ENCODE measurements at places on chromosomes 1 and 21. TPM values are rescaled to one million over a fixed set of nuclear protein-coding genes. Genes with fewer than 3 reads are reported as not detected.

Gene FMO3
- not detected for total RNA-seq

Gene LENEP
- total RNA-seq: not detected

Gene LRRC38
- not detected for total RNA-seq

Gene ESPN
- 9.7 TPM for total RNA-seq

Gene KRTAP12-2
- total RNA-seq: not detected

Gene LCE3A
- total RNA-seq: not detected

Gene TMEM183A
- 67.1 TPM for total RNA-seq

Gene ATAD3C
- total RNA-seq: 0.28 TPM

DNA sequence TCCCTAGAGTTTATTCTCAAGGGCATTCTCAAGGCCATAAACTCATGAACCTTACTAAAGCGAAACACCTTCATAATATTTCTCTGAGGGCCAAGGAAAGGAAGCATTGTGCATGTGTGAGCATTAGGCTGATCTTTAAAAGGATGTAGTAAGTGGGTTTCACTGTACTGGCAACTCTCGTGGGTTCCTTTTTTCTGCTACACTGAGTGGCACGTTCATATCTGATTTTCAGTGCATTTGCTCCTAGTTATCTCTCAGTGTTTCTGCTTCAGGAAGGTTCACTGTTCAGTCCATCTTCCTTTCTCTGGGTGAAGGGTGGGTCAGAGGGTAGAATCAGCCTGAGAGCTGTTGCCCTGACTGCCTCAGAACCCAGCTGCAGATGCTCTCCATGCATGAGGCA lies 192.8 kb upstream of the ADGRL2 start:
- no peak overlapping the region for H3K27ac ChIP-seq
- H3K4me1 ChIP-seq: peaks cover 14% of the 10 kb centered on the region
- no peak overlapping the region for H3K4me3 ChIP-seq
- DNase-seq: no peak
- H3K36me3 ChIP-seq: no peaks in the 10 kb centered on the region
- H3K27me3 ChIP-seq: peaks cover 6% of the 10 kb centered on the region

DNA sequence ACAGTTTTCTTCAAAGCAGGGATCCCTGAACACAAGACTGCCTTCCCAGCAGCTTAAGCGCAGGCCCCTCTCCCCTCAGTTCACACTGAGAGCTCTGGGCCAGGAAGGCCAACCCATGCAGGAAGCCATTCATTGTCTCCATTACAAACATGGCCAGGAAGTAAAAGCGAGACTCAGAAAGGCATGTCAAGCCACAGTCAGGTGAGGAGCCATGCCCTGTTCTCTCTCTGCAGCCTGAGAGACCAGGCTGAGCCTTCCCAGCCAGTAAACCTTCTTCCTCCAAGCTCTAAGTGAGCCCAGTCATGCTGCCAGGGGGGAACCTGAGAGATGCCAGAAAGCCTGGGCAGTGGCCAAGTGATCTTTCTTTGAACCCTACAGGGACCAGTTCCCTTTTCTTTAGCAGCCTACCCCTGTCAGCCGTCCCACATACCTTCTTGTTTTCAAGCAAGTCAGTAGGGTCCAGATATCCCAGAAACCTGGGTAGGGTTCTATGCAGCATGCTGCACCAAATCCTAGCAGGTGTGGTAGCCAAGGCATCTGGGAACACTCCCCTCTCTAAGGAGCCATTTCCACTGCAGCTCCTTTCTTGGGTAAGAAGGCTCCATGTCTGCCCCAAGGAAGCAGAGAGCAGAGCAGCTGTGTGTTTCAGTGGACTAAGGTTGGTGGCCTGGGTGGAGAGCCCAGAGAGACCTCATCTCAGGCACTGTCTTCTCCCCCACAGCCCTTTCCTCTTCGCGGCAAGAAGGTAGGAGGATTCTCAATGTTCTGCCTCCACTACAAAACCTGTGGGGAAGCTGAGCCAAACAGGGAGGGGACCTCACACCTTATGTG lies 977 bp downstream of the TRAF3IP3 start:
- H3K27me3 ChIP-seq: no peaks in the 10 kb centered on the region
- DNase-seq: no peak
- no peaks in the 10 kb centered on the region for H3K36me3 ChIP-seq
- no peak overlapping the region for H3K4me3 ChIP-seq

GRCh38 chr21:28220680-28221079 lies 772.0 kb downstream of the LTN1 start:
- no peak overlapping the region for H3K27ac ChIP-seq
- no peaks in the 10 kb centered on the region for H3K27me3 ChIP-seq
- no peaks in the 10 kb centered on the region for H3K36me3 ChIP-seq

GRCh38 chr1:48906729-48907128 lies 130.0 kb upstream of the BEND5 start:
- H3K4me3 ChIP-seq: no peak overlapping the region
- no peaks in the 10 kb centered on the region for H3K4me1 ChIP-seq
- no peaks in the 10 kb centered on the region for H3K27me3 ChIP-seq
- DNase-seq: no peak

- H3K4me1 ChIP-seq: peaks cover 72% of the 10 kb centered on the region
- no peak for DNase-seq
- H3K4me3 ChIP-seq: no peak overlapping the region
- H3K27ac ChIP-seq: no peak overlapping the region
- no peaks in the 10 kb centered on the region for H3K27me3 ChIP-seq
Measured at GRCh38 chr1:208108213-208108608, 136.0 kb downstream of the PLXNA2 start.

DNA sequence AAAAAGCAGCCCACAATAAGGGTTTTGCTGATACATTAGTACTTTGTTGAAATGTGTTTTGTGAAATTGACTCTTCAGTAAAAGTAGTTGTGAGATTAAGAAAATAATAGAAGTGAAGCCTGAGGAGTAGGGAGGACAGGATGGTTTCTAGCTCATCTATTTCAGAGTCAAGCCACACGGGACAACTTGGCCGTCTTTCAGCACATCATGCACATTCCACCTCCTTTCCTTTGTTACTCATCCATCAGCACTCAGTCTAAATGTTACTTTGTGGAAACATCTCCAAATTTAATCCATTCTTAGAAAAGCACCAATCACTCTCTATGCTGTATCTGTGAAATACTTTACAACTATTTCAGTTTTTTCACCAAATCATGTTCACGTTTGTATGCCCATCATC lies 223.3 kb downstream of the FGGY start:
- H3K27me3 ChIP-seq: no peaks in the 10 kb centered on the region
- no peaks in the 10 kb centered on the region for H3K4me1 ChIP-seq
- DNase-seq: no peak
- no peaks in the 10 kb centered on the region for H3K36me3 ChIP-seq

GRCh38 chr1:94650301-94650700 lies 108.7 kb upstream of the F3 start:
- H3K4me3 ChIP-seq: no peak overlapping the region
- no peak for DNase-seq
- no peaks in the 10 kb centered on the region for H3K27me3 ChIP-seq
- no peaks in the 10 kb centered on the region for H3K36me3 ChIP-seq

DNA sequence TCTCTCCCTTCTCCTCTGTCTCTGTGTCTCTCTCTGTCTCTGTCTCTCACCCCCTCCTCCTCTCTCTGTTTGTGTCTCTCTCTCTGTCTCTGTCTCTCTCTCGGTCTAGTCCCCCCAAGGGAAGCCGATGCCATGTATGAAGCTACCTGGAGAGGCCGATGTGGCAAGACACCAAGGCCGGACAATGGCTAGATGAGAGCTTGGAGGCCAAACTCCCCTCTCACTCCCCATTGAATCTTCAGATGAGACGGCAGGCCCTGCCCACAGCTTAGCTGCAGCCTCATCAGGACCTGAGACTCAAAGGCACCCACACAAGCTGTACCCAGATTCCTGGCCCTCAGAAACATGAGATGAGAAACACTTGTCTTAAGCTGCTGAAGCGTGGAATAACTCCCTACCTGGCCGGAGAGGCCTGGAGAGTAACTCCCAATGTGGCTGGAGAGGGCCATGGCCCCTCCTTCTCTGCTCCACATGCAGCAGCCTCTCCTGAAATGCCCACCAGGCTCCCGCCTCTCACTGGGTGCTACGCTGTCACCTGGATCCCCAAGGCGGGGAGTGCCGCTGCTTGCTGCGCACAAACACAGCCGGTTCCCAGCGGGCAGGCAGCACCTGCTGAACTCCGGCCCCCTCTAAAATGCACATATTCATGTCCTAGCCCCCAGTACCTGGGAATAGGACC lies 7.8 kb upstream of the ACTRT2 start:
- DNase-seq: no peak
- H3K27me3 ChIP-seq: no peaks in the 10 kb centered on the region
- H3K27ac ChIP-seq: no peak overlapping the region
- H3K4me1 ChIP-seq: no peaks in the 10 kb centered on the region
- H3K36me3 ChIP-seq: no peaks in the 10 kb centered on the region
- H3K4me3 ChIP-seq: no peak overlapping the region

GRCh38 chr21:14829685-14830084 lies 235.1 kb downstream of the NRIP1 start:
- no peak overlapping the region for H3K4me3 ChIP-seq
- no peak overlapping the region for H3K27ac ChIP-seq
- no peaks in the 10 kb centered on the region for H3K4me1 ChIP-seq
- no peak for DNase-seq
- no peaks in the 10 kb centered on the region for H3K36me3 ChIP-seq
- H3K27me3 ChIP-seq: no peaks in the 10 kb centered on the region

- no peak overlapping the region for H3K27ac ChIP-seq
- H3K4me3 ChIP-seq: no peak overlapping the region
- no peaks in the 10 kb centered on the region for H3K36me3 ChIP-seq
Measured at GRCh38 chr1:235720544-235720943, 71.0 kb upstream of the GNG4 start.

DNA sequence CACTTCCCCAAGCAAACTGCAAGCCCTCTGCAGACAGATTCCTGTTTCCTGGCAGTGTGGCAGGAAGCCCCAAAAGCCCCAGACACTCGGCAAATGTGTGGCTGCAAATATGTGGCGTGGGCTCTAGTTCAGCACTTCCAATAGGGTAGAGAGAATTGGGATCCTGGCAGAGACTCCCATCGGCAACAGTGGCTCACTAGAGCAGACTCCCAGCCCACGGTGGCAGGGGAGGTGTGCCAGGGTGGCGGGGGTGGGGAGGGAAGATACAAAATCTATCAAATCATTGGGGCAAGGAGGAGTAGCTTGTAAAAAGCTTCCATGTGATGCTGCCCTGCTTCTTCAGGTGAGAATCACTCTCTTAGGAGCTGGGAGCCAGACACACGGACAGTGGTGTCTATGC lies 25.9 kb downstream of the COL16A1 start:
- no peak overlapping the region for H3K4me3 ChIP-seq
- H3K27me3 ChIP-seq: no peaks in the 10 kb centered on the region
- H3K27ac ChIP-seq: no peak overlapping the region
- DNase-seq: no peak
- H3K4me1 ChIP-seq: peaks cover 35% of the 10 kb centered on the region

- DNase-seq: no peak
- no peak overlapping the region for H3K4me3 ChIP-seq
- no peaks in the 10 kb centered on the region for H3K27me3 ChIP-seq
- no peak overlapping the region for H3K27ac ChIP-seq
- H3K4me1 ChIP-seq: peaks cover 4% of the 10 kb centered on the region
Measured at GRCh38 chr1:31653717-31654473, 9.2 kb upstream of the PEF1 start.

- no peak overlapping the region for H3K4me3 ChIP-seq
- H3K27ac ChIP-seq: no peak overlapping the region
- no peak for DNase-seq
- H3K4me1 ChIP-seq: no peaks in the 10 kb centered on the region
Measured at GRCh38 chr1:4076346-4076745, 176.3 kb upstream of the C1orf174 start.

DNA sequence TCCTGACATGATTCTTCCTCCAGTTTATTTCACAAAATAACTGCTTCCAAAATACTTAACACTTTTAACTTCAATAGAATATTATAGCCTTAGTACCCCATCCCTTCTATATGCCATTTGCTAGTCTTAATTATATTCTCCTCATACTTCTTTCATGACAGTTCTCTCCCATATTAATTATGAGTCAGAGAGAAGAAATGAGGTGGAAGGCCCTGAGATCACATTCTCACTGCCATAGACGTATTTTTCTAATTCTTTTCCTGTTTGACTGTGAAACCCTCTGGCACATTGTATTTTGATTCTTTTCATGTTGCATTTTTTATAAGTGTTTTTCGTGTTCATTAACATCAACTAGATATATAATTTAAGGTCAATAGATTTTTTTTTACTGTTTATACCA lies 88.4 kb downstream of the GTF2B start:
- no peaks in the 10 kb centered on the region for H3K27me3 ChIP-seq
- no peak for DNase-seq
- H3K4me1 ChIP-seq: no peaks in the 10 kb centered on the region

- no peaks in the 10 kb centered on the region for H3K27me3 ChIP-seq
- H3K4me1 ChIP-seq: no peaks in the 10 kb centered on the region
- peak; percentile 89 for DNase-seq
- H3K4me3 ChIP-seq: no peak overlapping the region
Measured at GRCh38 chr1:172588296-172589291, 55.6 kb downstream of the SUCO start.

DNA sequence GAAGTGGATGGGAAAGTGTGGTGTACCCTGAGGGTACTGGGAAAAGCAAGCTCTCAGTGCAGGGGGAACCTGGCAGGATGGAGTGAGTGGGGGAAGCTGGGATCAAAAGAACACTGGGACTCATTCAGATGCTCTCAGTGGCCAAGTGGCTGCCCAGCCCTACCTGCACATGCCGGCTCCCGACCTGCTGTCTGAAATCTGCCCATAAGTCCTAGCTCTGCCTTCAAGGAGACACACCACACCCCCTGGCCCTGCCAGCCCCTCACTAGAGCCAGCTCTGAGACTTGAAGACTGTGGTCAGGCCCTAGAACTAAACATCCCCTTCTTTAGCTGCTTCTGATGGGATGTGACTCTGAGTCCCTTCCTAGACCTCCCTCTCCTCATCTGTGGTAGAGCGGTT lies 2.2 kb downstream of the TMEM54 start:
- no peak overlapping the region for H3K4me3 ChIP-seq
- no peaks in the 10 kb centered on the region for H3K36me3 ChIP-seq
- no peak for DNase-seq
- H3K27ac ChIP-seq: no peak overlapping the region
- no peaks in the 10 kb centered on the region for H3K4me1 ChIP-seq

Data from cardiac muscle cell (in vitro differentiated cells and primary cell).